Activated T-helper 1 cell treated with anti-CD3 and anti-CD28 coated beads, Interleukin-12 subunit alpha, Interleukin-12 subunit beta, Interleukin-2, Interleukin-4 antibody, amounts not matched to agents 30 ng/mL and 10 ng/mL and 1 ng/mL, durations not matched to agents 14 hours and 24 hours and 36 hours (primary cell): ENCODE measurements at places on chromosomes 12 and 14.
A peak's percentile ranks its signal among the peaks of the same experiment; 100 is the strongest.

DNA sequence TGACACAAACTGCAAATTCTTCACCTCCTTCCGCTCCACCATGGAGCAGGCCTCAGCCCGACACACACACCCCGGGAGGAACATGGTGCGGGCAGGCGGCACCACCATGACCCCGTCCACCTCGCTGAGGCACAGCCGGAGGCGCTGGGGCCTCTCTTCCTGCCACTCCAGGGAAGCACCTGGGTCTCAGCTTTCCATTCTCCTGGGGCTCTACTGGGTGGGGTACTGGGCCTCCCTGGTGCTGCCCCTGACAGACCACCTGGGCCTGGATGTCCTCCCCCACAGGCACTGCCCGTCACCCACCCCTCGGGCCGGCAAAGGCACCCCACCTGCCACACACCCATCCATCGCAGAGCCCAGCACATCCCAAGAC, 9.9 kb downstream of the AKT1 start:
- DNase-seq, result no peak

GRCh38 chr14:92616178-92616577, 102.6 kb downstream of the RIN3 start:
- DNase-seq, result no peak

DNA sequence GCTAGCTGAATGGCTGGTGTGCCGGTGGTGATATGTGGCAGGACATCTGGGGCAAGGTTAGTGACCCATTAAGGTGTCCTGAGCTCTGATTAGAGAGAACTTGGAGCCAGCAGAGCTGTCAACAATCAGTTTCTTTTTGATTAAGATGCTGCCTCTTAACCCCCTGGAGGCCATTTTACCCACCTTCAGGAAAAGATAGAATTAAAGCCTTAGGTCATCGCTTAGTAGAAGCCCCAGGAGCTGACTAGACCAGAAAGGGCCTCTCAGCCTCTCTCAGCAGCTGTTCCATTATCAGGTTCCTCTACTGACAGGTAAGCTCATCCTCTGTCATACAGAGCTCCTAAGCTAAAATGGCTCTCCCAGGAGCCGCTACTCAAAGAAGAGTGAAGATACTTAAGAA, 339.0 kb downstream of the FUT8 start:
- DNase-seq, result no peak

- DNase-seq, result no peak
Measured at GRCh38 chr14:23414906-23415820, 7.1 kb upstream of the MYH6 start.

GRCh38 chr12:104720339-104721038, 237.6 kb downstream of the SLC41A2 start:
- DNase-seq, result peak; percentile 69

GRCh38 chr14:76985540-76986230, 42.8 kb downstream of the IRF2BPL start:
- no peak for DNase-seq

DNA sequence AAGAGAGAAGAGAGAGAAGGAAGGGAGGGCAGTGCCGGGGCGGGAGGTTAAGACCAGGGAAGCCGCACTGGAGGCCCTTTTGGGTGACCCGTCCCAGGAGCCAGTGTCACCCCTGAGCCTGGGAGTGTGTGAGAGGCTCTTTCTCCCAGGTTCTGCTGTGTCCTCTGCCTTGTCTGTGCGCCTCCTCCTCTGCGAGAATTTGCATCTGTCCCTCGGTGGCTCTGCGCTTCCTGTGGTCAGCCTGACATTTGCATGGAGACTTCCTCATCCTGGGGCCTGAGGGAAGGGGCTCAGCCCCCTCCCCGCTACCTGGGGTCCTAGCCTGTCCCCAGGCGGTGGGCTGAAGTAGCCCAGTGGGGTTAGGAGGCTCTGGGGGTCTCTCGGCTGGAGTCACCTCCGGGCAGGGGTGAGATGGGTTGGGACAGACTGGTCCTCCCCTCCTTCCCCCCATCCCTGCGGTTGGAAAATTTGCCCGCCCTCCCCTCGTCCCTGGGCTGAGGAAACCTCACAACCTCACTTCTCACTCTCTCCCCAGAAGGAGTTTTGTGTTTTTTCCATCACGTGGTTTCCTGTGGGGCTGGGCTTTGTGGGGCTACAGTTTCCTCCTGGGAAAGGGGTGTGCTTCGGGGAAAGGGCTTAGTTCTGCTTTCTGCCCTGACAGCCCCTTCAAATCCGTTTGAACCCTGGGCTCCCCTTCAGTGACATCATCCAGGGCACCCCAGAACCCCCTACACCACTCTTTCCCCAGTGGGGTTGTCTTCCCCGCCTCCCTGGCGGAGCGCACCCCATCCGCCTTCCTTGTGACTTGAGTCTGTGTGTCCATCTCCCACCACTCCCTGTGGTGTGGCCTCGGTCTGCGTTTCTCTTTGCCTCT, 2.5 kb downstream of the PTPN6 start:
- peak; percentile 79 for DNase-seq

- DNase-seq, result peak; percentile 1
Measured at GRCh38 chr12:100987552-100988521, 193.3 kb downstream of the ANO4 start.

- DNase-seq, result no peak
Measured at GRCh38 chr12:103573185-103573584, 13.9 kb upstream of the STAB2 start.

DNA sequence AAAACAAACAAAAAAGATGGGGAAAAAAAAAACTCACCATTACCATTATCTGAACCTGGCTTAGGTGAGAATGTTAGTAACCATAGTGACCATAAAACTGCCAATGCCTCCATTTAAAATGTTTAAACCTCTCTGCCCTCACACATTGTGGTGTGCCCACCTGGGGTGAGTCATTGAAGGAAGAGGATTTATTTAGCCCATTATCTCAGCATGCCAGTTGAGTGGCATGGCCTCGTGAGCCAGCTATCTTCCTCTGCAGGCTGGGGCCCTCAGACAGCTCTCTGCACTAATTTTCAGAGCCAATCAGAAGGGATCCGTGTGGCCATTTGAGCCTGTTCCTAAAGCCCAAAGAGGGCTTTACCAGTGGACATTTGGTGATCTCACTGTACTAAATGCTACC, 81.8 kb upstream of the CCDC198 start:
- no peak for DNase-seq

DNA sequence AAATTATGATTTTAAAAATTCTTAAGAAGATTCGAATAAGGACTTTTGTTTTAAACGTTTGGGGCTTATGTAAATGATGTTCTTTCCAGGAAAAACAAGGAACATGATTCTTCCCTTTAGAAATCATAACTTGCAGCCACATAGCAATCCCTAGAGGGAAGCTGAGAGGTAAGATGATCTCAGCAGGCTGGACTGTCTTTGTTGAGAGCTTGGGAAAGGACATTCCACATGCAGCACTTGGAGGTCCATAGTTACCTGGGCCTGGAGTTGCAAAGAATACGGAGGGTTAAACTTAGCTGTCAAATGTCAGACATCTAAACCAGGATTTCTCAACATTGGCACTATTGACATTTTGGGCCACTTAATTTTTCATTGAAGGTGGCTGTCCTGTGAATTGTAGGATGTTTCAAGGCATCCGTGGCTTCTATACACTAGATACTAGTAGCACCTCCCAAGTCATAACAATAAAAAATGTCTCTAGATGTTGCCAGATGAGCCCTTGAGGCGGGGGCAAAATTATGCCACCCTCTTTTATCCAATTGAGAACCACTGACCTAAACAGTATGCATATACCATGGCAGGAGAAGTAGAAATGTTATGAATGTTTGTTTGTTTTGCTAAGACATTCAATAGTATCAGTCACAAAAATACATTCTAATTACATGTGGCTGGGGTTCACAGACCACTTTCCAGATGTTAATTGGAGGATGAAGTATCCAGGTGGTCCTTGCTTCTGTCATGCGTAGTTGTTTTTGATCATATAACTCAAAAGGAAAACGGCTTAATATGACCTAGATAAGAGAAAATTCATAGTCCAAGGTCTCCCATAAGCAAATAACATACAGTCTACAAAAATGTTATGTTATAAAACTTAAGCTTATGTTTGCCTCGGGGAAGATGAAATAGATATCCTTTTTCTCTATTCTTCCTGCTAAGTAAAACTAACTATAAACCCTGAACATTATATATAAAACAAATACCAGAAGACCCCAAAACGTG, 30.5 kb downstream of the TTC6 start:
- DNase-seq, result no peak

- no peak for DNase-seq
Measured at GRCh38 chr14:105087308-105087962, 22.2 kb upstream of the GPR132 start.

DNA sequence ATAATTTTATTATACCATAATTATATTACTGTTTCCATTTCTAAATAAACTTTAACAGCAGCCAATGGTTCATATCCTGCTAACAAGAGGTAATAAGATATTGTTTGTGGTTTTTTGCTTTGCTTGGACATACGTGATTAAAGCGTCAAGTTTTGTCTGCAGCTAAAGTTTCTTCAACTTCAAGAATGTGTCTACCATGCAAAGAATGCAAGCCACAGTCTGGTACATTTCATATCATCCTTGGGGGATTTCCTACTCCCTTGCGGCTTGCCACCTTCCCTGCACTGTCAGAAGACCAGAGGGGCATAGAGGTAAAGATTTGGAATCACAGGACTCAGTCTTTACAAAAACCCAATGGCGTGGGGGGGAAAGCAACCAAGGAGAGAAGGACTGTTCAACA, 125.2 kb downstream of the MED13L start:
- DNase-seq, result no peak
